ENCODE measurements at places on chromosomes 11 and 22. TPM values are rescaled to one million over a fixed set of nuclear protein-coding genes. Genes with fewer than 3 reads are reported as not detected.

DNA sequence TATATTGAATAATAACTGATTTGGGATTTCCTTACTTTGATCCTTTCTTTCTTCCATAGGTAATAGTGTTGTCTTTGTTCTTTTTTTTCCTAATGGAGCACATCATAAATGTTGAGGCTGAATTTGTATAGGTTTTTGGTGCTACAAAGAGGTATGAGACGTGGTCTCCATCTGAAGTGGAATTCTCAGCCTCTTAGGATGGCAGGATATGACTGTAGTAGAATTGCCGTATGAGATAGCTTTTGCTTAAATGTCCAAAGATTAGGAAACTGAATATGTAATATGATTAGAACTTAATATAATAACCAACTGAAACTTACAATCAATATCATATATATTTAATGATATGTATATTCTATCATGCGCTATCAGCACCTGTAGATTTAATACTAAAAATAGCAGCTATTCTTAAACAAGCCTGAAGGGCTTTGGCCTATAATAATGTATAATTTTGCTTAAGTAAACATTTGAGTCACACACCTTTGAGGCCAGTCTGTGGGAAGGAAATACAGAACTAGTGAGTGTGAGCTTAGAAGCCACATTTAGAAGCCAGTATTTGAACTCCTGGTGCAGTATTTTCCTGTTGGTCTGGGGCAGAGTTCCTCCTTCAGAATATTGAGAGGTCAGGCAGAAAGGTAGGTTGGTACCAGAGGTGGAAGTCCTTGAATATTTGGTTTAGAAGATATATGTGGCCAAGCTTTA lies 62.6 kb downstream of the SWAP70 start:
- H3K4me3 ChIP-seq = no peak overlapping the region
- no peaks in the 10 kb centered on the region for H3K27me3 ChIP-seq
- no peaks in the 10 kb centered on the region for H3K4me1 ChIP-seq
- DNase-seq = no peak
- H3K36me3 ChIP-seq = peaks cover 4% of the 10 kb centered on the region

- H3K36me3 ChIP-seq = no peaks in the 10 kb centered on the region
- no peak overlapping the region for H3K4me3 ChIP-seq
- no peaks in the 10 kb centered on the region for H3K27me3 ChIP-seq
- no peak overlapping the region for H3K27ac ChIP-seq
- no peak for DNase-seq
Measured at GRCh38 chr11:97231231-97231630, 841.4 kb downstream of the JRKL start.

CCND1 gene
- polyA plus RNA-seq = 37.6 TPM

GRCh38 chr22:27212102-27212501 lies 554.7 kb downstream of the MIAT start:
- no peak for DNase-seq
- no peak overlapping the region for H3K4me3 ChIP-seq
- no peaks in the 10 kb centered on the region for H3K4me1 ChIP-seq

GRCh38 chr11:109644152-109644551 lies 222.2 kb downstream of the C11orf87 start:
- no peak overlapping the region for H3K4me3 ChIP-seq
- no peaks in the 10 kb centered on the region for H3K4me1 ChIP-seq
- H3K27me3 ChIP-seq = no peaks in the 10 kb centered on the region
- no peaks in the 10 kb centered on the region for H3K36me3 ChIP-seq

DNA sequence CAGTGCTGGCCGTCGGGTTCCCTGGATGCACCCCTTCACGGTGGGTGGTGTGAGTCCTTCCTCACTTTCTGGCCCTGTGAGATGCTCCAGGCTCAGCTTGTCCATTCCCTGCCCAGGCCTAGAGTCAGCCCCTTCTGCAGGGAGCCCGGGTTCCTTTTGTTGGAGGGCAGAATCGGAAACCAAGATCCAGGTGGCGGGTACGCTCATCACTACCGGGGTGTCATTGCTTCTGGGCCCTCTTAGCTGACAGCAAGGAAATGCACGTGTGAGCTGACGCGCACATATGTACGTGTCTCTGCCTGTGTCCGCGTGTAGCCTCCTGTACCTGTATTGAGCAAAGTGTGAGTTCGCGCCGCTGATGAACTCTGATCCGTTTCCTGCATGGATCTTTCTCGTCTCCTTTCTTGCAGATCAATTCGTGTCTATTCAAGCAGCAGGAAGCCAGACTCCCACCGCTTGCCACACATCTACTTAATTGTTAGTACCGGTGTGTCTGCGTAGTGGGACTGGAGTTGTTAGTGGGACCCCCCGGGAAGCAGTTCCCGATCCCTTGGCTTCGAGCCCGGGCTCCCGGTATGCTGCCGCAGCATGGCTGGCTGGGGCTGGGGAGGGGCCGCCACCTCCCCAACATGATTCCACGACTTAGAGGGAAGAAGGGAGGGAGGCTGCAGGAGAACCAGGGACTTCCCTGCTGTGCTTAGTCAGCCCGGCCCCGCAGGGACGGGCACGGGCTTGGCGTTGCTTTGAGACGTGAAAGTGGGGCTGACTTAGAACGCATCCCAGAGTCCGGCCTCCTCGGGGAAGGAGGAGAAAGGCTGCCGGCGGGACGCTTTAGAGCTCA lies 35.9 kb upstream of the GRAMD4 start:
- no peak for DNase-seq
- H3K27ac ChIP-seq = no peak overlapping the region
- no peaks in the 10 kb centered on the region for H3K27me3 ChIP-seq
- no peaks in the 10 kb centered on the region for H3K36me3 ChIP-seq
- no peak overlapping the region for H3K4me3 ChIP-seq
- peaks cover 26% of the 10 kb centered on the region for H3K4me1 ChIP-seq

DNA sequence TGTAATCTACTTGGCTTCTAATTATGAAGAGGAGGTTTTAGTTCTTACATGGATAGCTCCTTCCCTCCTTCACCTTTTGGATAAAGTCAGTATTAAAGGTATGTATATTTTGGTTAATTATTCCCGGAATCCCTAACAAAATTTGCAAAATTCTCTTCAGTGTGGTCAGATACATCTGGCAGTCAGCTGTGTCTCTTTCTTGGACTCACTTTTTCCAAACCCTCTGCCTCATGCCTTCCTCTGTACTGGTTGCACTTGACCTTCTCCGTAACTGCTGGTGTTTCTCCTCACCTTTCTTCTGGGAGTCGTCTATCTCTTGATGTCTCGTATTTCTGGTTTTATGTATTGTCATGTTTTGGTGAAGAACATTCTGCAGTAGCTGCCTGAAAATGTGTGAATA lies 62.5 kb downstream of the PPP6R3 start:
- H3K4me3 ChIP-seq = no peak overlapping the region
- peaks cover 18% of the 10 kb centered on the region for H3K4me1 ChIP-seq
- DNase-seq = no peak
- H3K27ac ChIP-seq = no peak overlapping the region

TRIM3 gene
- polyA plus RNA-seq = 10.8 TPM

GRCh38 chr11:33772300-33772699 lies 2.0 kb downstream of the FBXO3 start:
- H3K27ac ChIP-seq = no peak overlapping the region
- no peaks in the 10 kb centered on the region for H3K4me1 ChIP-seq

DNA sequence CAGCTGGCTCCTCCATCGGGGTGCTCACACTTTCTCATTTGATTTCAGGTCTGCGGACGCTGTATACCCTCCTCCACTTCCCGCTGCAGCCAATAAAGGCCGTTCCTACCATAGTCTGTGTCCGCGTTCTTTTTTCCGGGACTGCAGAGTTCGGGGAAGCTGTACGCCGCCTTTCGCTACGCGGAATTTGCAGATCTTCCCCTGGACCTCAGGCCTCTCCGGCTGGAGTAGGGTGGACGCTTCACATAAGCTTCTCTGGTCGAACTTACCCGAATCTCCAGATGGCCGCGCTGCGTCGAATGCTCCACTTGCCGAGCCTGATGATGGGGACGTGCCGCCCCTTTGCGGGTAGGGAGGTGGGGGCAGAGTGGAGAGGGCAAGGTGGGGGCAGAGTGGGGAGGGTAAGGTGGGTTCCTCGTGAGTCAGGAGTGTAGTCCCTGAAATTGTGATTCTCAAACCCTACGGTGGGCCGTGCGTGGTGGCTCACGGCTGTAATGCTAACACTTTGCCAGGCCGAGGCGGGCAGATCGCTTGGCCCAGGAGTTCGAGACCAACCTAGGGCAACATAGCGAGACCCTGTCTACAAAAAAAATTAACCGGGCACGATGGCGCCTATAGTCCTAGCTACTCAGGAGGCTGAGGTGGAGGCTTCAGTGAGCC lies 617 bp downstream of the CSKMT start:
- DNase-seq = peak; percentile 83
- H3K4me3 ChIP-seq = peak overlapping the region; percentile 93
- H3K27me3 ChIP-seq = no peaks in the 10 kb centered on the region

DNA sequence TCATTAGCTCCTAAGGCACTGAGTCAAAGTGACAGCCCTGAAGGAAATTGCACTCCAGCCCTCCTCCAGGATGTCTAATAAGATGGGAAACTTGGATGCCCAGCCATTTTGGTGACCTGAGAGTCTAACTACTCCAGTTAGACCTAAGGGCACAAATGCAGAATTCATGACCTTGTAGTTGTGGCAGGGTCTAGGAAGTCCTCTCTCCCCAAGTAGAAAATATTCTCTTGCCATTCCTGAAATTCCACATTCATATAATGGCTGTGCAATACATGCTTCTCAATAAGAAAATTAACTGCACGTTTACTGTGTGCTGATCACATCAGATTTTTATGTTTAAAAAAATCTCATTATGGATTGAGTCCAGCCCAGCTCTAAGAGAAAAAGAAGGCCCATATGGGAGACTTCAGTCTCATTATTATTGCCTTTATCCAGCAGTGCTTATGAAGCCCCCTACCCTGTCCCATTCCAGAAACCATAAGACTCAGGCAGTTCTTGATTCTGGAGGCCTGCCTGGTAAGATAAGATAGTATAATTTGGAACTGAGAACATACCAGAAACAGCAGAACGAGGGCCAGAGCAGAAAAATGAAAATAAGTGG lies 133.7 kb upstream of the LDLRAD3 start:
- no peak overlapping the region for H3K4me3 ChIP-seq
- H3K27ac ChIP-seq = no peak overlapping the region
- no peaks in the 10 kb centered on the region for H3K27me3 ChIP-seq
- DNase-seq = no peak
- H3K4me1 ChIP-seq = peaks cover 47% of the 10 kb centered on the region

DNA sequence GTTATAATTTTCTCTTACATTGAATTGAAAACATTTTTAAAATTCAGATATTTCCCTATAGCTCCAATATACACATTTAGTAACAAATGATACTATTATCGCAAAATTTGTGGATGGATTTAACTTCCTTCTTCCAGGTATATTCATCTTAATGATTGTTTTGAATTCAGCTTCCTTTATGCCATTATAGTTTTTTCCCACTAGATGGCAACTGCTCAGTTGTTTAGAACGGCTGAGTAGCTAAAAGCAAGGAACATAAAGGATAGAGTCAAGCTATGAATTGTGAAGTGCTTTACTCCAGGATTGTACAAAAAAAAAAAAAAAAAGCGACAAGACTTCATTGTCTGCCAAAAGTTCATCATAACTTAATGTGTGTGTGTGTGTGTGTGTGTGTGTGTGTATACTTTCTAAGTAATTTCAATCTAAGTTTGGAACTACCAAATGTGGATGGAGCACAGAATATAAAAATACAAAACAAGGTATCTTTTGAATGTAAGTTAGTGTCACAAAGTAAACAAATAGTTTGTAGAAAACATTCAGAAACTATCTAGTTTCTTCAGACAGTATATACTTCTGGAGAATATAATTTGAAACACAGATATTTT lies 846.4 kb downstream of the DLG2 start:
- DNase-seq = no peak
- H3K27ac ChIP-seq = no peak overlapping the region
- H3K27me3 ChIP-seq = no peaks in the 10 kb centered on the region
- no peak overlapping the region for H3K4me3 ChIP-seq

DNA sequence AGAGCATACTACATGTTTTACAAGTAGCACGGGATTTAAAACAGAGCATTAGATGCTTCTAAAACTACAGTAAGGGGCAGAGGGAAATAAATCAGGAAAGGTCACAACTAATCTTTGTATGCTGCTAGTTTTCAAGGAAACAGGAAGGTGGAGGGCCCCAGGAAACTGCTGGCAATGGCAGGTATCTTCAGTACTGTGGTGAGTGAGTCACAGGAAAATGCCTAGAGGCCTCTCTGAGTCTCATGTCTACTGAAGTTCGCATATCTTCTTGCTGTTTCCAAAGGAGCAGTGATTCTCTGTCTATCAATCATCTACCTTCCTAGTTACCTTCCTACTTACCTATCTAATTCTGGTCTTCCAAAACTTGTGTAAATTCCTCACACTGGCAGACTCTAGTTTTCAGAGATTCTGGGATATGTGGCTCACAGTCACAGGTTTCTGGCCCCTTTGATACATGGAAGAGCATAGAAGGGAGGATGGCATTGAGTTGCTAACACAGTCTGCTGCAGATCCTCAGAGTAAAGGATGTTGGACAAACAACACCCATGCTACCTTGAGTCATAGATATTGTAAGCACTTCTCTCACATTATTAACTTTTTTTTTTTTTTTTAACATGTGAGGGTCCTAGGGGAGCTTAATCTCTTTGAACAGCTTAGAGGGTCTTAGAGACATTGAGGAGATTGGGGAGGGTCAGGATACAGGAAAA lies 58.8 kb upstream of the SYN3 start:
- no peaks in the 10 kb centered on the region for H3K27me3 ChIP-seq
- DNase-seq = no peak
- no peak overlapping the region for H3K4me3 ChIP-seq
- no peaks in the 10 kb centered on the region for H3K4me1 ChIP-seq
- H3K36me3 ChIP-seq = no peaks in the 10 kb centered on the region

DNA sequence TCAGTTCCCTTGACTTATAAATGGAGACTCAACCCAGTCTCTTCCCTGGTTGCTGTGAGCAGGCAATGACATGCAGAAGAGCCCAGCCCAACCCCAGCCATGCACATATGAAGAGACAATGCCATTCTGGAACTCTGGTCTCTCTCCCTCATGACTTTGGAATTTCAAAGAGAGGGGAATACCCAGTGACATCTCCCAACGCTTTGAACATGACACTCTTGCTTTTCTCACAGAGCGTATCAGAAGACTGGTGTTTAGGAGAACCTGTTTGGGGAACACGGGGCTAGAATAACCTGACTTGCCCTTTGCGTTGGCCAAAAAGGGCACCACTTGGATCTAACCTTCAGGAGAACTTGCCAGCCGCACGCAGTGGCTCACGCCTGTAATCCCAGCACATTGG lies 12.9 kb downstream of the RANGAP1 start:
- DNase-seq = no peak
- no peak overlapping the region for H3K27ac ChIP-seq
- H3K4me3 ChIP-seq = no peak overlapping the region
- H3K4me1 ChIP-seq = no peaks in the 10 kb centered on the region
- H3K27me3 ChIP-seq = no peaks in the 10 kb centered on the region

PNPLA2 gene
- 67.9 TPM for polyA plus RNA-seq

- H3K4me1 ChIP-seq = no peaks in the 10 kb centered on the region
- H3K4me3 ChIP-seq = no peak overlapping the region
- H3K27ac ChIP-seq = no peak overlapping the region
- no peaks in the 10 kb centered on the region for H3K36me3 ChIP-seq
- no peaks in the 10 kb centered on the region for H3K27me3 ChIP-seq
Measured at GRCh38 chr22:39205344-39206021, 39.3 kb downstream of the PDGFB start.

GRCh38 chr11:66101066-66101464 lies 31.0 kb downstream of the PACS1 start:
- H3K4me3 ChIP-seq = no peak overlapping the region
- H3K36me3 ChIP-seq = no peaks in the 10 kb centered on the region
- no peak overlapping the region for H3K27ac ChIP-seq
- no peak for DNase-seq
- H3K27me3 ChIP-seq = no peaks in the 10 kb centered on the region
